Fibroblast of upper back skin (primary cell): ENCODE measurements at places on chromosomes 3 and 15.

GRCh38 chr3:65230261-65231139, 542.7 kb upstream of the ADAMTS9 start:
- peak; percentile 19 for DNase-seq

GRCh38 chr3:129684270-129684669, 77.8 kb upstream of the PLXND1 start:
- no peak for DNase-seq

DNA sequence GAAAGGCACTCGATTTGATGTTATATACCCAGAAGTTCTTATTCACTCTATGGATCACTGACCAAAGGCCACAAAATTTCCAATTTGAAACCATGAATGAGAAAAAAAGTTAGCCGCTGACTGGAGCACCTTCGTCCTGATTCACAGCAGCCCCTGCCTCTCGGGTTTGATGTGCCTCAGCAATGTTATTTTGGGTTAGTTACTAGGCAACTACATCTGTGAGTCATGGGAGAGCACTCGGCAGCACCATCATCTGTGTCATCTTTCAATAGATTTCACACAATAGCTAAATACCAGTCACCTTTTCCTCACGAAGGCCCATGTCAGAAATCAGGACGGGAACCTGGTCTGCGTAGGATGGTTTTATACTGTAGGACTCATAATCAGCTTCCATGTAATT, 269.2 kb downstream of the ZBBX start:
- peak; percentile 7 for DNase-seq

GRCh38 chr15:27782125-27782524, 317.0 kb downstream of the OCA2 start:
- no peak for DNase-seq

DNA sequence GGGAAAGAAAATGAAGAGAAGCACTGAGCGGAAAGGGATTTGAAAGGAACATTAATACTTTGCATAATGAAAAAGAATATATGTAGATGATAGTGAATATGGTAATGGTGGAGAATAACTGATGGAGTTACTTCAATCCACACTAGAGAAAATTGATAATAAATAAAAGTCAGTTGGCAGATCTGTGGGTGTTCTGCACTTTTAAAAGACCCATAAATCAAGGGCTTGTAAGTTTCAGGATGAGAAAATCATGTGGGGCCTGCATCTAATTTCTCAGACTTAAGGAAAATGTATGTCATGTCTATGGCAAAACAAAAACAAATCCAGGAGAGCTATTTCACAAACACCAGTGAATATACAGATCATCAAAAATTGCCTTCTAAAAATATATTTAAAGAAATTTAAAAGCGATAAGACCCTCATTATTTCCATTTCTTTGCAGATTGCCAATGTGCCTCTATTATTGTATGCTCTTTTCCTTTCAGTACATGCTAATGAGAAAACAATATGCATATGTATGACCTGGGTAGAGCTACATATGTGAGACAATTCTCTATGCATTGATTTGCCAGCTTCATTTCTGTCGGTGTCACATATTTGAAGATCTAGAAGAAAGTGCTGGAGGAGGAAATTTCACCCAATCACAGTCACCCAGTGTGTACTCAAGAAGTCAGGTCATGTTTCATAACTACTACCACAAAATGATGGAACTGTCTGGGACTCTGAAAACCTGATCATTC, 269.9 kb upstream of the PDZRN3 start:
- DNase-seq, result no peak

DNA sequence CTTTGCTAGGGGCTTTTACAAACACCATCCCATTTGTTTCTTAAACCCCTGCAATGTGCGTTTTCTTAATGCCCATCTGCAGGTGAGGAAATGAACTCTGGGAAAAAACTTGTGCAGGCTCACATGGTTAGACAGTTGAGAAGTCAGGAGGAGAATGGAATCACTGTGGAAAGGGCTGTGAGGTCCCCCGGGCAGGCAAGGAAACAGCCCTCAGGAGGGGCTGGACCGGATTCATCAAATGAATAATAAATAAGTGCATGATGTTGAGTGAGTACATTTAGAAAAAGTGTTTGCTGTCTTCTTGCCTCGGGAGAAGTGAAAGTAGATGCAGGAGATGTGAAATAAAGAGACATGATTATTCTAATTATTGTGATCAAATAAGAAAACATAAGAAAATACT, 76.6 kb downstream of the PGPEP1L start:
- no peak for DNase-seq

DNA sequence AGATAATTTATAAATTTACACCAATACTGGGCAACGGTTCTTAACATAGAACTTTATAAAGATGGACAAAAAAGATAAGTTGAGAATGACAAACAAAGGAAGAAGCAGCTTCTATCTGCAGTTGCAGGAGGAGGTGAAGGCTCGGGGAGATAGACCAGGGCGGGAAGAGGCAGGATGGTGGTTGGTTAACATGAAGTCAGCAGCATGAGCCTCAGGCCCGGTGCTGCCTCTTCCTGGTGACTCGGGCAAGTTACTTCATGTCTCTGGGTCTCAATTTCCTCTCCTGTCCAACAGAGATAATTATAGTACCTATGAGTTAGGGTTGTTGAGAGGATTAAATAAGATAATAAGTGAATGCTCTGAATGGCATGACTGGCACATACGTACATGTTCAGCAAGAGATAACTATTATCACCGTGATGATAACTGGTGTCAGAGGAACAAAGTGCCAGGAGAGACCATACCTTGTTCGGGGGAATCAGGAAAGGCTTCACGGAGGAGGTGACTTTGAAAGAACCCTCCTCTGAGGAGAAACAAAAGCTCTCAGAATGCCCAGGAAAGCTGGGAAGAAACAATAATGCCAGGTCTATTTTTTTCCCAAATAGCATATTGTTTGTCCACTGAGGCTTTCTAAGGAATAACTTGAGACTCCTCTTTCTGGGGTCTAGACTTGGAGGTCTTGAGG, 4.4 kb downstream of the PAK6 start:
- no peak for DNase-seq

- DNase-seq, result no peak
These were observed 194.3 kb downstream of the NSUN3 start for GRCh38 chr3:94256888-94257813.

GRCh38 chr3:134357914-134358811, 16.1 kb downstream of the AMOTL2 start:
- peak; percentile 99 for DNase-seq

- DNase-seq, result no peak
These were observed 1.9 kb downstream of the MORC1 start for GRCh38 chr3:109116031-109116430.

DNA sequence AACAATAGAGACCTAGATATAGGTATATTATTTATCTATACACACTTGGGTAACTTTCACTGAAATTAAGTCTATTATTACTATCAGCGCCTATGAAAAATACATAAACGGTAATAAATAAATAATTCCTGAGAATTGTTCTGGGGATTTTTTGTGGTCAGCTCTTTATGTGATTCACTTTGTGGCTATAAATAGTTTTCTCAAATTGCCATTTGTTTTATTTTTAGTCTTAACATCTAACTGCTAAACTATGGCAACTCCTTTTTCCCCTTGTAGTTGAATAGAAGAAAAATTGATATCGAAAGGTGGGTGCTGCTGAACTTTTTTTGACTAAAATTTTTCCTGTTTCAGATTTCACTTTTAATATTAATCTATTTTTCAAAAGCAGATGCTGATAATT, 189.0 kb downstream of the VGLL3 start:
- DNase-seq, result peak; percentile 65

GRCh38 chr15:90037961-90038631, 37.0 kb downstream of the ZNF710 start:
- DNase-seq, result peak; percentile 38

DNA sequence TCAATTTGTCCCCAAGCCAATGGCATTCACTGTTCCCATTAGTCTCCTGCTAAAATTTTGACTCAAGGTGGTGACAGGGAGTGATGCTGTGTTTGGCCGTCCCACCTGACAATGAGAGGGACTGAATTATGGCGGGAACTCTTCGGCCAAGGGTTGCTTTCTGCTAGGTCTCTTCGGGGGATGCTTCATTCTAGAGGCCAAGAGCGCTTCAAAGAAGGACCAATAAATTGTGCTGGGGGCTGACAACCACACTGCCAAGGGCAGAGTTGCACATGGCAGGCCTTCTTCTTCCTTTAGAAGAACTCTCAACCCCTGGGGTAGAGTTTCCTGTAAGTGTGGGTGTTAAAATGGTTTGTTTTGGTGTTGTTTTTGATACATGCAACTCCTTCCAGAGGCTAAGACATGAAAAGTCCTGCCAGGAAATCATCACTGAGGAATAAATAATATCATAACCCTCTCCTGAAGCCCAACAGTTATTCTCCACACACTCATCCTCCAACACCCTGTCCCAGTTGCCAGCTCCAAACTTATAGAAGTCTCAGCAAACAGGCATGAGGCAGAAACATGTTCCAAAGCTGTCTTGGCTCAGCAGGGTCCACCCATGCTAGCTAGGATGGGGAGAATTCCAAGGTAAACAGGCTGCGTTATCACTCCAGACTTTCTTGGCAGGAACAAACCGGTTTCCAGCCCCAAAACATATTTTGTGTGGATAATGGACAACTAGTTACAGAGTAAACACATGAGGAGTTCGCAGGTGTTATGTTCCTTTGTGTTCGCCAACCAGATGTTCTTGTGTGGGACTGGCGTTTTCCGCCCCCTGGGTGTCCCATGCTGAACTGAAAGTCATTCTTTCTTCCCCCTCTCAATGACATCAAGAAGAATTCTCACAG, 396.7 kb upstream of the RGMA start:
- DNase-seq, result peak; percentile 13

DNA sequence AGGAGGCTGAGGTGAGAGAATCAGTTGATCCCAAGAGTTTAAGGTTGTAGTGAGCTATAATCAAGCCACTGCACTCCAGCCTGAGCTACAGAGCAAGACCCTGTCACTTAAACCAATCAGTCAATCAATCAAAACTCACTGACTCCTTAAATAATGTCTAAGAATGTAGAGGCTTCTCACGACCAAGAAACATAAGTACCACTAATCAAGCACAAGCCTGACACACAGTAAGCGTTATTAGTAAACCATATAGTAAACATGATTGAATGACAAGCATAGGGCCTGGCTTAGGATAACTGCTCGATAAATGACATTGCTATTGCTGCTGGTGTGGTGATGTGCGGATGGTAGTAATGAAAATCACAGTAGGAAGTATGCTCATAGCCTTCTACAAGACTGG, 29.4 kb downstream of the C3orf85 start:
- no peak for DNase-seq

- DNase-seq, result peak; percentile 36
These were observed 23.9 kb upstream of the SLC12A8 start for GRCh38 chr3:125236331-125236903.

- no peak for DNase-seq
These were observed 16.6 kb downstream of the GABRA5 start for GRCh38 chr15:26883466-26883865.

DNA sequence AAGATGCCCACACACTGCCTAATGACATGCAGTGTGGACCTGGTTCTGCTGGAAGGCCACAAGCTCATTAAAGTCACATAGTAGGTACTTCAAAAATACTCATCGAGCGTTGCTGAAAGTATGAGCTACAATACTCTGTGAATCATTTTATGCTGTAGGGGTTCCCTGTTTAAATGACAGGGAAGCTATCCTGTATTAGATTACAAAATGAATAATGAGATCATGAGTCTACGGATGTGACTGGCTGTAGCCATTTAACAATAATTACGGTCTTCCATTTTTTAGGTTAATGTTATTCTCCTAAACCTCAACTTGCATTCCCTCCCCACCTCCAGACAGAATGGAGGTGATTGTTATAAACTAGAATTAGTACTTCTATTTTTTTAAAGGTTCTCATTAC, 128.2 kb upstream of the FAM3D start:
- no peak for DNase-seq

- no peak for DNase-seq
These were observed 38.1 kb upstream of the ATP13A5 start for GRCh38 chr3:193416629-193417028.

DNA sequence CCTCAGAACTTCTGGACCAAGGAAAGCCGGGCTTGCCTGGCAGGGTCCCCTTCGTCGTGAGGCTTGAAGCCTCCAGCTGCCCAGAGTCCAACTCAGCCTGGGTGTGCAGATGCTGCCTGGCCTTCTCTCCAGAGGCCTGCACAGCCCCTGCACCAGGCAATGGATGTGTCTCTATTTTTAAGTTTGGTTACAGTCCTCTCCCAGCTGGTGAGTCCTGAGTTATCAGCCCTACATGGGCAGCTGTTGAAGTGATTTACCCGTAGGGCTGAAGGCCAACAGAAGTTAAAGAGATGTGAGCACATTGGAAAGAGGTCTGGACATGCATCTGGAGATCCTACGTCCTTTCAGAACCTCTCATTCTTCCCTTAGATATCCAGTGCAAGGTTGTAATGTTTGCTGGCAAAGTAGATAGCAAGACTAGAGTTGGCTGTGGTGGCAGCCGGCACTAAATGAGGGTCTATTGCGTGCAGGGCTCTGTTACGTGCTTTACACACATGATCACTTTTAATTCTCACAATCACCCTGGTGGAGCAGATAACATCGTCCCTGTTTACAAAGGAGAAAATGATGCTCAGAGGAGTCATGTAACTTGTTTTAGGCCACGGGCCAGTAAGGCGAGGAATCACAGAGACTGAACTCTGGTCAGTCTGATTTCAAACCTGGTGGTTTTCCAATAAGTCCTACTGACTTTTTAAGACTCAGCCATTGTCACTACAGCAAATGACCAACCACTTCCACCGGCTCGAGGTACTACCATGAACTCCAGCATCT, 9.9 kb downstream of the FYCO1 start:
- DNase-seq, result no peak

GRCh38 chr3:88101142-88101541, 42.1 kb downstream of the ZNF654 start:
- DNase-seq, result no peak

GRCh38 chr15:63544258-63545026, 40.0 kb downstream of the USP3 start:
- no peak for DNase-seq

DNA sequence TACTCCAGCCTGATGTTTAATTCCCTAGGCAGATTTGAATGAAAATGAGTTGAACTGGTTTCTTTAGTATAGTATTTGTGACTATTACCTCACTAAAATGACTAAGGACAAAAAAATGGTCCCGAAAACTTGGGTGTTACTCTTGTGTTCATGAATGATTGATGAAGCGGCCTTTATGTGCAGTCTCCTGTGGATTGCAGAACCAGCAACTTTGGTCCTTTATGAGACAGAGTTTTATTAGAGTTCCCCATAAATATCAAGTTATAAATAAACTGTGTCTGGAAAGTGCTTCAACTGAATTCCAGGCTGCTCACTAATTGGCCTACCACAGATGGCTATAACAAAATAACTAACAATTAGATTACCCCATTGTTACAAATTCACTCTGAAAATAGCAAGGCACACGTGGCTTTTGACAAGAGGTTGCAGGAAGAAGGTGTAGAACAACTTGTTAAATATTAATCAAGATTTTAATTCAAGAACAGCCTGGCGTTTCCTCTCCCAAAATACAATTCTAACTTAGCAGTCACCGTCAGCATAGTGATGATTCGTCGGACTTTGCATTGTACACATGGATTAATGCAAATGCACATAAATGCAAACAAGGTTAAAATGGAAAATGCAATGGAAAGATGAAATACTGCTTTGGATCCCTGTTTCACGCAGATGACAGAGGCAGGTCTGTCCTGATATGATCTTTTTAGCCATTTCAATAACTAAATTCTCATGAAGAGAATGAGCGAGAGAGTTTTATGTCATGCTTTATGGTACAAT, 567.3 kb upstream of the ZNF717 start:
- no peak for DNase-seq
